Activated CD4-positive, alpha-beta T cell treated with anti-CD3 and anti-CD28 coated beads, Interleukin-2, Interleukin-4, amounts not matched to agents 100 ng/mL and 50 ng/mL, durations not matched to agents 16 hours and 8 hours (primary cell): ENCODE measurements at places on chromosomes 6 and 20.

GRCh38 chr6:20038410-20039204, 173.7 kb downstream of the MBOAT1 start:
- DNase-seq, result peak; percentile 17

- no peak for DNase-seq
These were observed 49.3 kb downstream of the PHIP start for GRCh38 chr6:79028641-79029314.

GRCh38 chr6:129398764-129399163, 311.2 kb downstream of the ARHGAP18 start:
- no peak for DNase-seq

DNA sequence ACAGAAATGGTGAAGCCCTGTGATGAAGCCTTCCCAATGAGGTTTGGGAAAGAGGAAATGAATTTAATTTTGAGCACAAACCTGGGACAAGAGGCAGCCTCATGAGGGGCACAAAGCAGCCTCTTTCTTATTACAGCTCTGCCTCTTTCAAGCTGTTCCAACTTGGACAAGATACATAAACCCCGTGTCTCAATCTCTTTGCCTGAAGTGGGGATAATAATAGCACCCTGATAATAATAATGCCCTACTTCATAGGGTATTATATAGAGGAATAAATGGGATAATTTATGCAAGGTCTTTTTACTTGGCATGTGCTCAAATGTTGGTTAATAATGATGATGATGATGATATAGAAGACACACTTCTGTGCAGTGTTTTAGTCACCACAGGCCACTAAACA, 91.1 kb upstream of the PLN start:
- no peak for DNase-seq

DNA sequence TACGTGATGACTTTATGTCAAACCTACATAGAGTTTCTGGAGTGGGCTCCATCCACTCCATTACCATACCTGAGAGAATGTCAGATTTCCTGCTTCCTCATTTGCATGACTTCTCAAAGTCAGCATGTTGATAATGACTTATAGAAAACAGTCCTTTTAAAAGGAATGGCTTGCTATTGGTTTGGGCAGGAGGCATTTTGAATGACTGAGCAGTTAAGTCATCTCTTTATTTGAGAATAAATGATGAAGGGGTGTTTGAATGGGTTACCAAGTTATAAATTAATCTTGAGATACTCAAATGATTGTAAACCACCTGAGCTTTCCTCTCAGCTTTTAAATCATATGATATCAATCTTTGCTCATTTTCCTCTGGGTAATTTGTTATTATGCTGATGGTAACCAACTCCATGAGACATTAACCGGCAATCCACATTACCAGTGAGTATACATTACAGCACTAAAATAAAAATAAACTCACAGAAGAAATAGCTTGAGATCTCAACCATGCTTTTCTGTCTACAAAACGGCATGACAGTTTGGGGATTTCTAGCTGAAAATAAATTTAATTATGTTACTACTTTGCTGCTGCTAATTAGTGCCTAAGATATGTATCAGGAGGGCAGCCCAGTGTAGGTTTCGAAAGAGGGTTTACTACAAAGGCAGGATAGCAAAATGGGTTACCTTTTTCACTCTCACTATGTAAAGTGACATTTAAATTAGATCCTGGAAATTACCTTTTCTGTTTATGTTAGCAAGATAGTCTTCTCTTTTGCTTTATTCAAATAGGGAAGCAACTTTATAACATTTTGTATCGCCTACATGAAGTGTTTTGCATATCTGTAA, 78.8 kb downstream of the RPS12 start:
- no peak for DNase-seq

- no peak for DNase-seq
These were observed 20.4 kb downstream of the SRPK1 start for GRCh38 chr6:35900448-35900847.

GRCh38 chr6:88908598-88909548, 54.5 kb downstream of the RNGTT start:
- no peak for DNase-seq

GRCh38 chr20:5544712-5545111, 205.5 kb upstream of the SHLD1 start:
- DNase-seq, result no peak

DNA sequence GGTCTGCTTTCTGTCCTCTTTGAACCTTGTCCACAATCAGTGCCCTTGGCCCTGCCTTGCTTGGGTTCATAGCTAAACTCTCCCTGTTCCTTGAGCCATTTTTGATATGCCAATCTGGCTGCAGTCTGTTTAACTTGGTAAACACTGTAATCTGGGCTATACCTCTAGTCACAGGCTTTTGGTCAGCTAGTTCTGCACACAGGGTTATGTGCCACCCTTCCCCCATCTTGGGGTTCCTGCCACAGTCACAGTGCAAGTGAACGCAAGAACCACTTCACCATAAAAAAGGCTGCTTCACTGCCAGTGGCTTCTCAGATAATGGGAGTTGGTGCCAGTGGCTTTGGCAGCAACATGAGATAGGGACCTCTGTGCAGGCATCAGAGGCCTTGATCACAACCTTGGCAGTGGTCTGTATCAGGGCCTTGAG, 10.9 kb upstream of the ATRN start:
- no peak for DNase-seq

DNA sequence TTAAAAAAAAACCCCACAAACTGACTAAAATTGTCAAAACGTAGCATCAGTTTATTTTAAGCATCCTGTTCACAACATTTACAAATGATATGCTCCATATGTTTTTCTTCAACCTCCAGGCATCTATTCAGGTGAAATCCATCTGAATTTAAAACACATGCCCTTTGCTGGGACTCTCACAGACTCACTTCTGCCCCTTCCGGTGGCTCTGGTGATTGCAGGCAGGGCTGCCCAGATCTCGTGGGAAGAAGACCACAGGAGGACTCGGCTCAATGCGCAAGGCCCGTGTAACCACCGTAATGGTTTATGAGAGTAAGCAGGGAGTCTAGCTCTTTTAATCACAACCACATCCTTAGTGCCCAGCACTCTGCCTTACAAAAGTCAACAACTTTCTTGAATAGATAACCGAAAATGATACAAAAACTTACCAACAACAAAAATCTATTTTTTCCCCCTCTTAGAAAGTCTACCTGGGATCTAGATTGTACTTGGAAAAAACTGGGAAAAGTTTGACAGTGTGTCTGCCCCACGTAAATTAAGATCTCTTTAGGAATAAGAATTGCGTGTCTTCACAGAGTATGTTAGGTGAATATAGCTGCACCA, 139.1 kb downstream of the KIF16B start:
- peak; percentile 32 for DNase-seq

- DNase-seq, result no peak
These were observed 704.3 kb downstream of the TFAP2A start for GRCh38 chr6:9710574-9710973.

DNA sequence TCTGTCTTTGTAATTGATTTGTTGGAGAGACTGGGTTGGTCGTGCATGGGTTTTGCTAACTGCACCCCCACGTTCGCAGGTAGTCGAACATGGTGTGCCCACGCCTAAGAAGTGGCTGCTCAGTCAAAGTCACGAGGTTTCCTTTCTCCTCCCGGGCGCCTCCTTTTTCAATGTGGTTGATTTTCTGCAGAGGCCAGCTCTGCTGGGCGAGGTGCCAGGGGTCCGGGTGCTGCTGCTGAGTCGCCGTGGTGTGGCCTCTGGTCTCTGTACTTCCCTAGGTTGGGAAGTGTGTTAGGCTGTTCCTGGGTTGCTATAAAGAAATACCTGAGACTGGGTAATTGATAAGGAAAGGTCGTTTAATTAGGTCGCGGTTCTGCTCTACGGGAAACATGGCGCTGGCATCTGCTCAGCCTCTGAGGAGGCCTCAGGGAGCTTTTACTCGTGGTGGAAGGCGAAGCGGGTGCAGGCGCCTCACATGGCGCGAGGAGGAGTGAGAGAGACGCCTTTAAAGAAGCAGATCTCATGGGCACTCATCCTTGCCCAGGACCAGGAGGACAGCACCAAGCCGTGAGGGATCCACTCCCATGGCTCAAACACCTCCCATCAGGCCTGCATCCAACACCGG, 14.1 kb downstream of the OSBPL2 start:
- no peak for DNase-seq

DNA sequence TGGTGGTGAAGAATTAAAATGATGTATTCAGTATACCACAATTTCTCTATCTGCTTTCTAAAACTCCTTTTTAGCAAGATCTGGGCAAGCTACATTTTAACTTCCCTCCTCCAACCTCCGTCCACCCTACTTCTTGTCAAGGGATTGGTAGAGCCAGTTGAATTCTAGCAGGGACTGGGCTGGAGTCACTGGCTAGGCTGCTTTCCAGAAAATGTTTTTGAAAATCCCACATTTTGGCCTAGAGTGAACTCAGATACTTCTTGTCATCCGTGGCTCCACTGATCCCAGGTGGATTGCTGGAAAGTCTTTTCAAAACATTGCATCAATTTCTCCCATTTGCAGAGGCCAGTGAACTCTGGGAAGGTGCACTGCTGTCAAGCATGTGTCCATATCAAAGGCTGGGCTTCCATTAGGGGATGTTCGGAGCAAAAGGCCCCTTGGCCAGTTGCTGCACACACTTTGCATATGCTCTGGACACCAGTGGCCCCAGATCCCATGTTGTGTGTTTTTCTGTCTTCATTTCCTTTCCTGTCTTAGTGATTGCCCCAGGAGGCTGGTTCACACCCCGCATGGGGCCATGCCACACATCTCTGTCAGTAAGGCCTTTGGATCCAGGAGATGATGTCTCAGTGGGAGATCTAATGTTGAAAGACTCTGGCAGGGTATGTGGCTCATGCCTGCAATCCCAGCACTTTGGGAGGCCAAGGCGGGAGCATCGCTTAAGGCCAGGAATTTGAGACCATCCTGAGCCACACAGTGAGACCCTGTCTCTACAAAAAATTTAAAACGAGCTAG, 11.3 kb upstream of the KCNK16 start:
- DNase-seq, result no peak

GRCh38 chr6:14555804-14556203, 438.2 kb downstream of the CD83 start:
- no peak for DNase-seq

DNA sequence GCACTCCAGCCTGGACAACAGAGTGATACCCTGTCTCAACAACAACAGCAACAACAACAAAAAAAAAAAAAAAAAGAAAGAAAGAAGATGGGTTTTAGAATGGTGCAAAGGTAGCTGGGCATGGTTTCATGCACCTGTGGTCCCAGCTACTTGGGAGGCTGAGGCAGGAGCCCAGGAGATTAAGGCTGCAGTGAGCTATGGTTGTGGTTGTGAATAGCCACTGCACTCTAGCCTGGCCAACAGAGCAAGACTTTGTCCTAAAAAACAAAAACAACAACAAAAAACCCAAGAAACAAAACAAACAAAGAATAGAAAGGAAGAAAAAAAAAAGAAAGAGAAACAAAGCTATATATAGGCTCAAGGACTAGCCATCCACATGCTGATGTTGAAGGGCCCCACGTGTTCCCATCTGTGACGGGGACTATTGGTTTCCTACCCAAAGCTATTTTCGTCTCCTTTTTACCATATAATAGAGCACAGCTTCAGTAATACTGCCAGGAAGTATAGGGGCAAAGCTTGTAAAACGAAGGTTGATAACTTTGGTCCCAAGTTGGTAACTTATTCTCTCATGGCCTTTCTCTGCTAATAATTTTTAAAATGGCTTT, 7.9 kb upstream of the EEF1E1 start:
- no peak for DNase-seq

DNA sequence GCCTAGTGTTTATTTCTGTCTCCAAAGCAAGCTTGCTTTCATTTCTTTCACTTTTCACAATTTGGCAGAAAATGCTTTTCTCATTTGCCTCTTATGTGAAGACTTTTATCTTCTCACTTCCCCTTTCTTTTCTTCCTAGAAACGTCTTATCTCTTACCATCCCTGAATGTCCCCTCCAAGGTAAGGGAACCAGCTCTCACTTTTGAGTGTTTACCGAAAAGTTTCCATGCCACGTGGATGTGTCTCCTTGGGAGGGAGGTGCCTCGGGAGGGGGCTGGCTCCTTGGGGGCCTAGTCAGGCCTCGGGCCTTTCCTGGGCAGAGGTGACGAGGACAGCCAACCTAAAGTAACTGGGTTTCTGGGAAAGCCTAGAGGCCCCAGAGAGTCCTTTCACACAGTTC, 127.4 kb downstream of the CD24 start:
- DNase-seq, result no peak

- no peak for DNase-seq
These were observed 39.5 kb downstream of the AHI1 start for GRCh38 chr6:135458051-135458450.

DNA sequence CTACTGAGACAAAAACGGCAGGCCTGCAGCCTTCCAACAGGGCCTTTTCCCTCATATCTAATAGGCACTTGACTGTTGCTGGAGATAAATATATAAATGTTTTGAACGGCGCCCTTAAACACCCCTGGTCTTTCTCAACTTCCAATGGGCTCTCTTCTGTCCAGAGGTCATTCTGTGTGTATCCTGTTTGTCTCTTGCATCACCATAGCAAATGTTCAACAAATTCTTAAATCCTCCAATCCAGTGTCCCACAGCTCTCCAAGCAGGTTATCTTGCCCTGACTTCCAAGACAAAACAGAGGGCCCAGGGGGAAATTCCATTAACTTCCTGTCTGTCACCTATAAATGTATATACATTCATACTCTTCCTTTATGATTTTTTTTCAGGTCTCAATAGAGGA, 62.0 kb downstream of the OR2J2 start:
- no peak for DNase-seq

DNA sequence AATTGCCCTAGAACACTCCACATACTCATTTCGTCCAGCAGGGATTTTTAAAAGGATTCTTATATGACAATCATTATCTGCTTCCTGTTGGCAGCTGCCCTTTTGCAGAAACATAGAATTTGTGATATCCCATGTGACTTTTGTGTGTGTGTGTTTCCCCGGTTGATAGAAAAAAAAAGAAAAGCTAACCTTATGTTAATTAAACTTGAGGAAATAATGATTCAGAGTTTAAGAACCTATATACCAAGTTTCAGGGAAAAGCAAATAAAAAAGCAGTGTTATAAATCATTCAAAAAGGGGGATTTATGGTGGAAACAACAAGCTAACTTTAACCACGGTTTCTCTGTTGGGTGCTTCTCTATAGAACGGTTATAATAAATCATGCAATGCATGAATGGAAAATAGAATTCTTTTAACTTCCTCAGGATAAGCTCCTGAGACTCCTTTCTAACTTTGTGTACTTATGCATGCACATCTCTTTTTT, 826.9 kb upstream of the EYS start:
- no peak for DNase-seq

- DNase-seq, result no peak
These were observed 20.2 kb upstream of the SLC22A7 start for GRCh38 chr6:43277643-43278523.

- no peak for DNase-seq
These were observed 118.8 kb upstream of the ARID1B start for GRCh38 chr6:156658186-156658965.
